PC-3 (cell line): ENCODE measurements at places on chromosomes 3 and 15.
A peak's percentile ranks its signal among the peaks of the same experiment; 100 is the strongest.

DNA sequence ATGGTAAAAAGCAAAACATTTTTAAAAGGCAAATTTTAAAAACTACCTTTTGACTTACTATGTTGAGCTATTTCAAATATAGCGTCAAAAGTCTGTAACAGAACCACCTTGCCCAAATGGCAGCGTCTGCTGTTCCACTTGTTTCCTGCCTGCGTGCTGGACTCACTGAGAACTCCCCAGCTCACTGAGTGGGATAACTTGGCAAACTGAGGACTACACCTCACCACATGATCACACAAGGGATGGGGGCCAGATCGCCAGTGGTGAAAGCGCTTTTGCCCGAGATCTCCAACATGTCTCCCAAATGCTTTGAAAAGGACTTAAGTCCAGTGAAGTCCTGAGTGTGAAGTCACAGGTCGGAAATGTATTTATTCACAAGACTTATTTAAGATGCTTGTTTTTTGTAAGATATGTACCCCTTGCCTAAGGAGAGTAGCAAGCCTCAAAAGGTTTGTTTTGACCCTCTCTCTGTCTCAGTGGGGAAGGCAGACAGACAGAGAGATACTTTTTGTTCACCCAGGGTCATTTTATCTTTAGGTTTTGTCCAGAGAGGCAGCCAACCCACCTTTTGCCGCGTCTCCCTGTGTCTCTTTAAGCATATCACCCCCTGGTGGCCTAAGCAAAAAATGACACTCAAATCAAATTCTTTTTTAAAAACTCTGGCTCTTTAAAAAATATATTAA is 192.6 kb downstream of the PDZRN3 start:
- peak; percentile 55 for DNase-seq

DNA sequence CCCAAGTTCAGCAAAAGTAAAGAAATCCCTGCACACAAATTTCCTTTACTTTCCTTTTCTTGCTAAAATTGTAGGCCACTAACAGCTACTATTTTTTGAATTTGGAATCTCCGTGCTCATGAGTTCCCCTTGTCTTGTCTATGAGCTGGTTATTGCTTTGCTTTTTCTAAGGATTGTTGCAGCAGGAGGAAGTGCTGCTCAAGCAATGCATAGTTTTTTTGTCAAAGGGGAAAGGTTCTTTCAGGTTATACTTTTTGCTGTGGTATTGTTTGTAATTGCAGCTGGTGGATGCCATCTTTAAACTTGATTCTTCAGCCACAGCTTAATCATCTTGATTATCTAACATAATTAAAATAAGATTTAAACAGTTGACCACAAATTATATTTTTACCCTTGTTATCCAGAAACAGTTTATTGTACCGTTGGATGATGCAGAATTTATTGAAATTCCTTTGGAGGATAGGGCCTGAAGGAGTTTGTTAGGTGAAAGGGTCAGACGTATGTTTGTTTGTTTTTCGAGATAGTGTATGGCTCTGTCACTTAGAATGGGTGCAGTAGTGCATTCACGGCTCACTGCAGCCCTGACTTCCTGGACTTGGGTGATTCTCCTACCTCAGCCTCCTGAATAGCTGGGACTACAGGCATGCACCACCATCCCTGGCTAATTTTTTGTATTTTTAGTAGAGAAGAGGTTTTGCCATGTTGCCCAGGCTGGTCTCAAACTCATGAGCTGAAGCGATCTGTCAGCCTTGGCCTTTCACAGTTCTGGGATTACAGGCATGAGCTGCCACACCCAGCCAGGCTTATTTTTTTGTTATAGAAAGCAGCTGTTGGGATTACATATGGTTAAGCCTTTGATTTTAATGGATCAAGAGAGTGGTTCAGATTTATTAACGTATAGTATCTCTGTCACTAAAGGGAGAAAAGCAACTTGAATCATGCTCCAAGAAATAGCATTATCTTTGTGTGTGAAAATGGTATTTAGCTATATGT is 11.7 kb downstream of the MGA start:
- no peak for DNase-seq

DNA sequence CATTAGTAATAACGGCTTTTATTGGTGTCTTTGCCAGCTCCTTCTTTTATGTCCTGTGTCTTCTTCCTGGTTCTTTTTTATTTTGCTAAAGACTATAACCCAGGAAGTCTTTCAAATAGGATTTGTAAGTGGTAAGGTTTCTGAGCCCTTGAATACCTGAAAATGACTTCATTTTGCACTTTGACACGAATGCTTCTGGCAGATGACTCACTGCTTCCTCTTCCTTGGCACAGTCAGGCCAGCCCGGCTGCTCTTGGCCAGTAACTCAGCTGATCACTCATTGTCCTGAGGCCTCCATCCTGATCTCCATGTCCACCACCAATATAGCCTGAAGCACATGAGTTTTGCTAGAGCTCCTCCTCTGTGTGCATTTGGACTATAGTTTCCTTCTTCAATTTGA is 48.7 kb upstream of the NR2E3 start:
- peak; percentile 95 for DNase-seq

GRCh38 chr15:101264911-101265641 is 12.2 kb downstream of the SELENOS start:
- DNase-seq: no peak

GRCh38 chr3:75886971-75887526 is 101.7 kb upstream of the ZNF717 start:
- DNase-seq: no peak

DNA sequence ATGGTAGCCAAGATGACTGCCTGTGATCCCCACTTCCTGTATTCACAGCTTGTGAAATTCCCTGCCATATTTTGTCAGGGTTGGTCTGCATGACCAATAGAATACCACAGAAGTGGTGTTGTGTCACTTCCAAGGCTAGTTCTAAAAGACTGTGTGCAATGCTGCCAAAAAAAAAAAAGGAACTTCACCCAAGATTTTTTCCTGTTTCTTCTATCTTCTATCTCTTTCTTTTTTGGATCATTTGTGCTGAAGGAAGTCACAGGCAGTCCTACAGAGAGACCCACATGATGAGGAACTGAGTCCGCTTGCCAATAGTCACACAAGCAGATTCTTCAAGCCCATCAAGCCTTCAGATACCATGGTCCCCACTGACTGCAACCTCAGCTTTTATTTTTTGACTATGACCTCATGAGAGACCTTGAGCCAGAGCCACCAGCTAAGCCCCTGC is 18.1 kb upstream of the RAF1 start:
- peak; percentile 25 for DNase-seq

DNA sequence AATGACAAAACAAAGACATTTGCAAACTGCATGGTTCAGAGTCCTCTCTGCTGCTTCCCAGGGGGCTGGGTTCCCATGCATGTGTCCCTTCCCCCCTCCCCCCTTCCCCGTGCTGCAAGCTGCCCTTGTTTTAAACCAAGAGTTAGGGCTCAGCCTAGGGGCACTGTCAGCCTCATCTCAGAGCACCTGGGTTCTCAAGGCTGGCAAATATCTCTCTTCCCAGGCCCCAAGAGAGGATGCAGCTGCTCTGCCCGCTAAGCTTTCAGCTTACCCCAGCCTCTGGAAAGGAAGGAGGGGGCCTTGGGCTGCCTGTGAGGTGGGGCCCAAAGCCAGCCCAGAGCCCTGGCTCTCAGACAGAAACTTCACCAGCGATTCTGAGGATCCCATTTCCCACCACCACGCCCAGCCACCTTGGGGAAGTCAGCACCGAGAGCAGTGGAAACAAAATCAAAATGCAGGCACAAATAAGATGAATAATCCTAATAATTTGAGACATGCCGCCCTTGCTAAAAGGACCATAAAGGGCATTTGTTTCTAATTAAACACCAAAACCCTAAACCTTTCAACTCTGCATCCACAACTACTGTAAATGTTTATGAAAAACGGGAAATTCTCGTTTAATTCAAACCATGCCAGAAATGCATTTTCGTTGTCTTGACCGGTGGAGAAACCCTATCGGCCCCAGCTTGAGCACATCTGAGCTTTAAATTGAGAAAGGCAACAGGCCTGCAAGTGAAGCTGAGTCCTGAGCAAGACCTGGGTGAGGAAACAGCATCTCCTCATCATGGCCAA is 67.7 kb upstream of the WNT5A start:
- no peak for DNase-seq

GRCh38 chr15:58185439-58185838 is 47.3 kb downstream of the AQP9 start:
- DNase-seq: no peak

- DNase-seq: no peak
Measured at GRCh38 chr15:96860741-96861140, 530.2 kb downstream of the NR2F2 start.

- no peak for DNase-seq
Measured at GRCh38 chr3:29949940-29950616, 656.3 kb upstream of the TGFBR2 start.

GRCh38 chr15:58331560-58331912 is 100.3 kb upstream of the LIPC start:
- DNase-seq: no peak

- DNase-seq: peak; percentile 85
Measured at GRCh38 chr3:180277041-180277440, 240.3 kb upstream of the PEX5L start.

DNA sequence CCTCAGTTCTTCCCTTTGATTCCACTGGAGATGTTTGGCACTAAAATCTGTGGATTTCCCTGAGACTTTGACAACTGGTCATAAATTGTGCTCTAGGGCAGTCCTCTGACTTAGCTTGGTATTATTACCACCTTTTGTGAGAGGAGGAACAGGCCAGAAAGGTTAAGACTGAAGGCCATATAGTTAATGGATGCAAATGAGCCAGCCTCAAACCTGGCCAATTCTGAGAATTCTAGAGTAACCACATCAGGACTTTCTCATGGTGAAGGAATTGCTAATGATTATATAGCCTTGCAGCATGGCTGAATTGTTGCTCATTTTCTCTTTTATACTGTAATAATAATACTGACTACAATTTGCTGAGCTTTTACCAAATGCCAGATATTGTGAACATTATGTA is 162.5 kb downstream of the CADPS start:
- DNase-seq: no peak

GRCh38 chr3:127851899-127852298 is 29.6 kb upstream of the MGLL start:
- no peak for DNase-seq
